Posterior vena cava (tissue), 2 donors: ENCODE measurements at places on chromosomes 7 and 10. TPM values are rescaled to one million over a fixed set of nuclear protein-coding genes. Genes with fewer than 3 reads are reported as not detected.

Gene FAM237B
- not detected for total RNA-seq

DNA sequence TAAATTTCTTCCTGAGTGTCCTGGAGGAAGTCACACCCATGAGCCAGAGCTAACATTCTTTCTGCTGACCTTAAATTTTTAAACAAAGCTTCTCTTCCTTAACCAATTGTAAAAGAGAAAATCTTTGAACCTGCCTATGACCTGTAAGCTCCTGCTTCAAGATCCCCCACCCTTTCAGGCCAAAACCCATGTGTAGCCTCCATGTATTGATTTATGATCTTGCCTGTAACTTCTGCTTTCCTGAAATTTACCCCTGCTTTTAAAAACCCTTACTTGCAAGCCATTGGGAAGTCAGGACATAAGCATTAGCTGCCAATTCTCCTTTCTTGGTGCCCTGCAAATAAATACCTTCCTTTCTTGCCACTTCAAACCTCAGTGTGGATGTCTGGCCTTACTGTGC, 68.5 kb upstream of the HECTD2 start:
- DNase-seq: no peak

- no peak for DNase-seq
These were observed 271.7 kb downstream of the TCF7L2 start for GRCh38 chr10:113221756-113222168.

DNA sequence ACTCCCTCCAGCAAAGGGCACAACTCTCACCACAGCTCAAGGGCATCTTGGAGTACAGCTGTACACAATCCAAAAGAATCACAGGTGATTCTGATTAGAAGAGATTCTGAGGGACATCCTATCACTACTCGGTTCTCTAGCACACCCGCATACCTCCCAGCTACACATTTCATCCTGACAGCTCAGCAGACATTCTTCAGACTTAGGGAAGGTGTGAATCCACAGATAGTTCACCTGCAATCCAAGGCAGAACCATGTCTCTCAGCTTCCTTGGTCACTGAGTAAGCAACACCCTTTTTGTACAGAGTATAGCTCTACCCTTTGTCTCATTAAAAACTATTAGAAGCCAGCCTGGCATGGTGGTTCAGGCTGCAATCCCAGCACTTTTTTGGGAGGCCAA, 26.8 kb upstream of the FBXW4 start:
- no peak for DNase-seq

DNA sequence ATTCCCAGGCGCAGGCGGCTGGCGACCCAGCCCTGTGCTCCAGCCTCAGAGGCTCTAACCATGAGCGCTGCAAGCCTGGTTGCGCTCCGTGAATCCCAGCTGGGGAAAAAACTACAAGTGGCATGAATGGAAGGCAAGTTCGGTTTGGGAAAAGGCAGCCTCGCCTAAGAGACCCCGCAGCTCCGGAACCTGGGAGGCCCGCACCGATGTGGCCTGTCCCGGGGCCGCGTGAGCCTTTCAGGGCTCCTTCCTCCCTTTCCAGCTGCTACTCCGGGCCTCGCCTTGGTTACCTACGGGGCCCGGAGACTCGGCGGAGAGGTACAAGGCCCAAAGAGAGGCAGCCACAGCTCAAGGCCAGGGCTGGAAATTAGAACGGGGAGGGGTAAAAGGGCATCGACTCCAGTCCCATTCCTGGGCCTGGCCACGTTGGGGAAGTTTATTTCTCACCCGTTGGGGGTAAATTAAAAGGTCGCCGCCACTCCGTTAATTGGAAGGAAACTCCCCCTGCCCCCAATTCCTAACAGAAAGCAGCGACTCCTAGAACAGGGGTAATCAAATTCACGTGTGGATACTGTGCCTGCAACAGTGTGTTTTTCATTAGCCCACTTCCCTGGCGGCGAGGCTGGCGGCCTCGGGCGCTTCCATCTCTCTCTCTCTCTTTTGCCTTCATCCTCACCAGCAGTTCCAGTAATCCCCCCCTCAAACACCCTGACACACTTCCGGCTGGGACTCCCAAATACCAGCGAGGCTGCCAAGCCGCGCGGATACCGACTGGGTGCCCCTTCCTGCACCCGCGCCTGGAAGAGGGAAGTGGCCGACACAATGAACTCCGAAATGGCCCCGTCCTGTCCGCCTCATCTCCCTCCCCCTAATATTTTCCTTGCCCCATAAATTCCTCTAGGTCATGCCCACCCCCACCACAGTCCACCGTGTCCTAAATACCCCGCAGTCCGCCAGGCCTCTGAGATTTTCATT, 1.5 kb upstream of the HOXA9 start:
- peak; percentile 83 for DNase-seq

- DNase-seq: no peak
These were observed 21.3 kb downstream of the SDHAF3 start for GRCh38 chr7:97138830-97139229.

- DNase-seq: no peak
These were observed 177.6 kb upstream of the HDAC9 start for GRCh38 chr7:18317941-18318340.

Gene DIP2C
- 45.6 TPM for total RNA-seq

Gene SPAM1
- total RNA-seq: not detected

DNA sequence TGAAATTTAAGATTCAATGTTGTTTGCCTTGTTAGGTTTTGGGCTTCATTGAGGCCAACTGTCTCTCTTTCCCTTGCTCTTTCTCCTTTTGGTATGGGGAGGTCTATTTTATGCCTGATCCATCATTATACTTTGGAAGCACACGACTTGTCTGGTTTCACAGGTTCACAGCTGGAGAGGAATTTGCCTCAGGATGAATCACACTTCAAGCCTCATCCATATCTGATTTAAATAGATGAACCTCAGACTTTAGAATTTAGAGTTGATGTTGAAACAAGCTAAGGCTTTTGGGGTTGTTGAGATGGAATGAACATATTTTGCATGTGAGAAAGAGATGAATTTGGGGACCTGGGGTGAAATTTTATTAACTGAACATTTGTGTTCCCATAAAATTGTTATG, 150.5 kb upstream of the IGFBP3 start:
- no peak for DNase-seq

- no peak for DNase-seq
These were observed 127.4 kb downstream of the WNT2 start for GRCh38 chr7:117195361-117196029.

Gene CYP2C19
- 0.10 TPM for total RNA-seq

Gene COBL
- total RNA-seq: 0.67 TPM

DNA sequence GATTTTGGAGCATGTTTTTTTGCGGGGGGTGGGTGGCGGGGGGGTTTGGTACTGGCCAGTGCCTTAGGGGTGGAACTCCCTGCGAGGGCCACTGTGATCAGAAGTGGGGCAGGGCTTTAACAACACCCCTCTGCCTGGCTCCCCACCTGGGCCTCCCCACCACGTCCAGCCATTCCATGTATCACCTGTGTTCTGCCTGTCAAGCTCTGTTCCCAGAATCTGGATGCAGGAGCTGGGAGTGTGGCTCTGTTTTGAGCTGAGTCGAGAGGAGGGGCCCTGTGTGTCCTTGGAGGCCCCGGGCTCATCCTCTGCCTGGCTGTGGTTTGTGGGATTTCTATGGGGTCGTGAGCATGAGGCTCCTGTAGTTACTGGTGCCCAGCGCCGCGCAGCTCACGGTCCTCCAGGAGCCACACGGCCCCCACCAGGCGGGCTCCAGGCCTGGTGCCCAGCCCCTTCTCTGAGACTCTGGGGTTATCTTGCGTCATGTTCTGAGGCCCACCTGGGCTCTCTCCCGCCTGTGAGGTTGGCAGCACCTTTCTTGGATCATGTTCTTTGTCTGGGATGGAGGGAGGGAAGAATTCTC, 29.6 kb downstream of the PFKFB3 start:
- DNase-seq: no peak

DNA sequence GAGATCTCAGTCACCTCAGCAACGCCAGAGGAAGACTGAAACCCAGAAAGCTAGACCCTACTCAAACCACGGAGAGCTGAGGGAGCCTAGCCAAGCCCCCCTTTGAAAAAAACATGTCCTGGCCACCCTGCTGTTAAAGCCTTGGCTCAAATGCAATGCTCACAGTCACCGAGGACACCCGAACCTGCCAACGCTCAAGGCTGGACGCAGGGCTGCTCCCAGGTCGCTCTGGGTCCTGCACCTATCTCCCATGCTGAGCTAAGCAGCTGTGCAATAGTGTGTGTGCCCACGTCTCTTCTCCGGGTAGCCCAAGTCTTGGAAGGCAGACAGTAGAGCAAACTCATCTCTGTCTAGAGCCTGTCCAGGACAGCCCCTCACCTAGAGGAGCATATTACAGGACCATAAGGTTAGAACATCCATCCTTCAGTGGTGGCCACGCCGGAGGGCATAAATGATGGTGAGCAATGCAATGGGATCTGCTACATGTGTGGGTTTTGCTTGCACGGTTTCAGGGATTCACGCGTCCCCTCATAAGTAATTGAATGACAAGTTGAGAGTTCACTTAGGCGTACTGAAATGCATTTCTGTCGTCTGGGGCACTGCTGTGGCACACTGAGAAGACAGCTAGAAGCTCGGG, 94.2 kb upstream of the DDC start:
- peak; percentile 47 for DNase-seq

GRCh38 chr7:101479217-101479616, 116.5 kb downstream of the COL26A1 start:
- no peak for DNase-seq
